ENCODE measurements at places on chromosomes 1 and 21.
A peak's percentile ranks its signal among the peaks of the same experiment; 100 is the strongest.

DNA sequence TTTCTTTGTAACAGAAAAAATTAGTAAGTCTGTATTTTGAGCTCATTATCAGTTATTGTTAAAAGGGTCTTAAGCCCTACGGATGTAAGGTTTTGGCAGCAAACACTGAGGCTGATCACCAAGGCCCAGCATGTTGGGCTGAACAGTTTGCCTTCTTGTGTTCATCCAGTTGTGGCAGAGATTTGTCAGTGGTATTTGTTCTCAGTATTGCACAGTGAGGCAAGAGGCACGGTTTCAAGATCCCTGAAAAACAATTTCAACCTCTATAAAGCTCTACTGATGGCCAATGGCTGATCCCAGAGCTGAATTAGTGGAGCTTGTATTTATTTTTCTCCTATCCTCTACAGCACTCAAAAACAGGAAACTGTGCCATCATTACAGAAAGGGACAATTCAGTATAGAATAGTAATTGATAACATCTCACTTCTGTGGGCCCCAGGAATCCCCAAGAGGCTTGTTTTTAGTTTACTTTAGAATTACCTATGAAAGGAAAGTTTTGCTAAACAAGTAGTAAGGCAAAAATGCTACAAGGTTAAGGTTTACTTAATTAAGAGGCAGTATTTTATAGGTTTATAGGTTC, 191.8 kb upstream of the RAB4A start:
- DNase-seq = no peak

DNA sequence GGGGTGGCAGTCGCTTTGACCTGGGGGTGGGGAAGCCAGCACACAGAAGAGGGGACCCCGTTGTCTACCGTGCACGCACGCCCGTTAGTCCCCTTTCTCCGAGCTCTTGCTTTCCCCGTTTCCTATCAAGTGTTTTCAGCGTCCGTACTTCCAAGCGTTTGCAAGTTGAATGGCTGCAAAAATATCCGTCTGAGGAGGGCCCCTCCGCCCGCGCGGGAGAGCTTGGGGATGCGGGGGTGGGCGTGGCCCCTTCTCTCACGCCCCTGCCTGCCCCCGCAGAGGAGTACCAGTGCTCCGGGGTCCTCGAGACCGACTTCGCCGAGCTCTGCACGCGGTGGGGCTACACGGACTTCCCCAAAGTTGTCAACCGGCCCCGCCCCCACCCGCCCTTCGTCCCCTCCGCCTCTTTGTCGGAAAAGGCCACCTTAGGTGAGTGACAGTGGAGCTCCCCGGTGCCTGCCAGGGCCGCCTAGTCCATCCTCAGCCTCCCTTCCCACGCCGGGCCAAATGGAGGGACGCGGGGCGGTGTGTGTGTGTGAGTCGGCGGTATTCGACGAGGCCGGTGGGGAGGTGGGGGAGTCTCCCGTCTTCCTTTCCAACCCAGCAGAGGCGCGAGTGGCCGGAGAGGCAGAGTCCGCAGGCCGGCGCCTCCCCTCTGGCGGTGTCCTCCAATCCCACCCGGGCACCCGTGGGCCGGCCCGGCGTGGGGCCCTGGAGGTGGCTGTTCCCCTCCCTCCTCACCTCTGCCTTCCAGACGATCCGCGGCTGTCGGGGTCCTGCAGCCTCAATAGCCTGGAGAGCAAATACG, 3.4 kb downstream of the LRRC71 start:
- no peak for DNase-seq

- DNase-seq = no peak
Observed at GRCh38 chr1:44801491-44802305, 1.5 kb downstream of the PLK3 start.

DNA sequence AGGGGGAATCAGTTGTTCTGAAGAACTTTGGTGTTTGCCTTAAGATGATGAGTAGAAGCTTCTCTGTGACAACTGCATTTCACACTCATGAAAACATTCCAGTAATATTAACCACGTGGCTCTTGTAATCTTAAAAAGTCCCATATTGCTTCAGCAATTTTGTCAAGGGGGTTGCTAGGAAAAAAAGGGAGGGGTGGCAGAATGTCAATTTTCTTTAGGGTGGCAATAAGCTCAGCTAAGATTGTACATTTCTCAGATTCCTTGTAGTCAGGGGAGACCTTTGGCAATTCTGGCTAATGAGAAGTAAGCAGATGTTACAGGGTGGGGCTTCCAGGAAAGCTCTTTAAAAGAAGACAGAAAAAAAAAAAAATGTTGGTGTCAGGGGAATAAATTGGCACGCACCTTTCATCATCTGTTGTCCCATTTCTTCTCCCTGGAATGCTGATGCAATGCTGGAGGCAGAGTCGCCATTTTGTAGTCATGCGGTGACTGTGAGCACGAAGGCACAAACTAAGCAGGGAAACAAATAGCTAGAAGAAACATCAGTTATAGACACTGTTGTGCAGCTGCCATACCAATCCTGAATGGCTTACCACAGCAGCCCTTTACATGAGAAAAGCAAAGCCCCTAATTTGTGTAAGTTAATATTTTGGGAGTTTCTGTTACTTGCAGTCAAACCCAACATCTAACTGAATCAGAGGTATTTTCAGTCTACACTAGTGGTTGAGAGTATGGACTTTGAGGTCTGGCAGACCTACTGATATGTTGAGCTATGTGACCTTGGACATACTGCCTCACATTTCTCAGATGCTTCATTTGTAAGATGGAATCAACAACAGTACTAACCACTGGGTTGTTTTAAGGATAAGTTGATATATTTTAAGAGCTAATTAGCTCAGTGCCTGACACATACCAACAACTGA, 56.1 kb upstream of the MRPS6 start:
- no peak for DNase-seq

DNA sequence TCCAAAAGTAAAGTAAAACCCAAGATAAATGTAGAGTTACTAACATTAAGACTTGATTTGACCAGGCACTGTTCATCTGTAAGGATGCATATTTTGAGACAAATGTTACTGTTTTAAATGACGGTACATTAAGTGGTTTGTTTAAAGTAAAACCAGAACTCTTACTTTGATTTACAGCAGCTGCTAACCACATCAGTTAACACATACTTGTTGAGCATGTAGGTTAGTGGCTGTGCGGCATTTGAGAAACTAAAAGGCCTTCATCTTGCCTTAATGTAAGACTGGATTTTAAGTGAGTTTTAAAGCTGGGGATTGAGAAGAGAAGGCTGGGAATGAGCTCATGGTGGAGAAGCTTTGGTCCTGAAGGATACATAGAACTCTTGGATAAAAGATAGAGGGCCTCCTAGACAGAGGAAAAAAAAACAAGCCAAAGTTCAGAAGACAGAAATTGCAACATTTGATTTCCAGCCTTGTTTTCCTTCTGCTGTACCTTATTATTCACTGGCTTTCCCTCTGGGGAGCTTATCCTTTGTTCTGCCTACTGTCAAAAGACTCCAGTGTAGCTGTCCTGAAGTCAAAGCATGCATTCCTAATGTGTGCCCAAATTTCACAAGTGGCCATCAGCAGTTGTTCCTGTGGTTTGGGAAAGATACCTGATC, 66.6 kb downstream of the MTR start:
- no peak for DNase-seq

DNA sequence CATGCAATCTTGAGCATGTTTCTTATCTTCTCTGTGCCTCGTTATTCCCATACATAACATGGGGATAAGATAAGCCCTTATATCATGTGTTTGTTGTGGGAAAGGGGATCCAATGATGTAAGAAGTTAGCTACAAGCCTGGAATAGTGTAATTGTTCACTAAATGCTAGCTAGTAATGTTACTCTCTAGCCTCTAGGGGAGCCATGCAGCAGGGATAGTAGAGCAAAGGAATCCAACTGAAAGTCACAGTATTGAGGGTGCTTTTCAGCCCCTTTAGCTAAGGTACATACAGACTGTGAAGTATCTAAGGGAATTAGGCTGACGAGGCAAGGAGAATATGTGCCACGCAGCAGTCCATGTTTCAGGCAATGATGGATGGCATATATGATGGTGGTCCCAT, 46.9 kb downstream of the IL23R start:
- no peak for DNase-seq

GRCh38 chr1:165371588-165372225, 15.2 kb upstream of the LMX1A start:
- DNase-seq = no peak

DNA sequence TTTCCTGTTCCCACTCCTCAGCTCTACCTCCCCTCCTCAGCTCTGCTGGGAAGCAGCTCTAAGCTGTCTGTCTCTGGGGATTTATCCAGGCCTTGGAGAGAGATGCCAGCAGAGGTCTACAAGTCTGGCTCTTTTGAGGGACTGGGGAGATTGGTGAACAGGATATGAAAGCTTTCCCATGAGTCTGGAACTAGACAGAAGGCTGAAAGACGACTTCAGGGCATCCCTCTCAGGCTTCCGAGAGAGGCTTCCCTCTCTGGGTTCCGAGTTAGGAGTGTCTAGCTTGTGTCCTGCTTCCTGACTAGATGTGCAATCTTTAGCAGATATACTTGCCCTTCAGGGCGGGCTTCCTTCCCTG, 733 bp downstream of the TMEM35B start:
- DNase-seq = no peak

DNA sequence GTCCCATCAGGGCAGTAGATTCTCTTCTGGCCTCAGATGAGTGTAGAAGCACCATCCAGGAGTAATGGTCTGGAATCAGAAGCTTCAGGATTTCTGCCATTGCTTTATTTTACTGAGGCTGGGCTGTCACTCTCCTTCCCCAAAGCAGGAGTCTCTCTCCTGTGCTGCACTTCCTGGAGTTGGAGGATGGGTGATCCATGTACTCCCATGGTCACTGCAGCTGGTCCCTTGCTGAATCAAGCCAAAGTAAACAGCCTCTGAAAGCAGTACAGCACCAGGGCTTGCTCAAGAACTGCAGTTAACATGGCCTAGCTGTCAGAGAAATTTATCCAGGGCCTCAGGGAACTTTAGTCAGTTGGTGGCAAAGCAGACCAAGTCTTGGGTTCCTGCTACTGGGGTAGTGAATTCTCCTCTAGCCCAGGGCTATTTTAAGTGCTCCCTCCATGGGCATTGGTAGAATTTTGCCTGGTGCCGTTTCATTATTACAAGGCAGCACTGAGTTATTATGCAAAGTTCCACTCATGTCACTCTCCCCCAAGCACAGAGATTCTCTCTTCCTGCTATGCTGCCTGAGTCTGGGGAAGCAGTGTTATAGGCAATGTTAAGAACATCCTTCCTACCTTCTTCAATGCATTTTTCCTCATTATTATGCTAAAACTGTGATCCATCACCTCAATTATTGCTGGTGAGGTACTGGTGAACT, 29.5 kb downstream of the DRAM2 start:
- DNase-seq = no peak

DNA sequence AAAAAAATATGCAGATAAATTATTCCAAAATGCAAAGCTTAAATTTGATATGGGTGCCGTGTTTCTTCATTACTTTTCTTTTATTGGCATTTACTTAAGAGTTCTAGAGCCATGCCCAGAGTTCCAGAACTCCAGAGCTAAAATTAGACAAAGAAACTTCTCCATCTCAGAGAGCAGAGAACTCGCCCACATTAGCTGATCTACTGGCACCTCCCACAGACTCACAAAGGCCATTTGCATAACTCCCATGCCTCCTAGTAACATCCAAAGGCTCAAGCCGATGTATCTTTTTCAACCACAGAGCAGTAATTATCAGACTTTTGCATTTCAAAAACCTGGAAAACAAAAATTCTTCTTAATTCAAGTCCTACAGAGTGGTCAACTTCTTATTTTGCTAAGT, 323.8 kb upstream of the ST6GALNAC5 start:
- DNase-seq = no peak

- DNase-seq = no peak
Observed at GRCh38 chr21:35172231-35172630, 123.1 kb upstream of the RUNX1 start.

DNA sequence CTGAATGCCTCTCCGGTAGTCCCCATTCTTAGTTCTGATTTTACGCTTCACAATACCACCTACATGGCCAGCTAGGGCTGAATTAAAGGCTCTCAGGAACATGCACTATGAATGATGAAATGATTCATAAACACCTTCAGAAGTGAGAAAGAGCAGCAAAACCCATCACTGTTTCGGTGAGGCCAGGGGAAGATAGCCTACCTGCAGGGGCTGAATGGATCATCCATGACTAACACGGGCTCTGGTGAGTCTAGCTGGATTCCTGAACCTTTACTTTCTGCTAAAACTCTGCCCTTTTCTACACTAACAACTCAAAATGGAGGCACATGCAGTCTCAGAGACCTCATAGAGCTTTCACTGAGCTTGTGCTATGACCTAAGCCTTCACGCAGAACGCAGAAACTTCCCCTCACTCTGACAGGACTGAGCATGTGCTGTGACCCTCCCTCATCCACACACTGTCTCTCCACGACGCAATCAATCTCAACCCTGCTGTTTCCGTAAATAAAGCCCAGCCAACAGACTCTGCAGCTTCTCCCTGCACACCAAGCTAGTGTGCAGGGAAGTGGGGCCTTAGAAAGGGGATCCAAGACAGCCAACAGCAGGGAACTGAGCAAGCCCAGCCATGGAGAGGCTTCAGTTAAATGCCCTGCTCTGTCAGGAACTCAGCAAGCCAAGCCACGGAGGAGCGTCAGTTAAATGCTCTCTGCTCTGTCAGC, 207.8 kb downstream of the SLC45A1 start:
- DNase-seq = peak; percentile 93

GRCh38 chr1:19412654-19413053, 72.7 kb downstream of the CAPZB start:
- DNase-seq = no peak

GRCh38 chr1:153769221-153769620, 6.0 kb upstream of the SLC27A3 start:
- no peak for DNase-seq

DNA sequence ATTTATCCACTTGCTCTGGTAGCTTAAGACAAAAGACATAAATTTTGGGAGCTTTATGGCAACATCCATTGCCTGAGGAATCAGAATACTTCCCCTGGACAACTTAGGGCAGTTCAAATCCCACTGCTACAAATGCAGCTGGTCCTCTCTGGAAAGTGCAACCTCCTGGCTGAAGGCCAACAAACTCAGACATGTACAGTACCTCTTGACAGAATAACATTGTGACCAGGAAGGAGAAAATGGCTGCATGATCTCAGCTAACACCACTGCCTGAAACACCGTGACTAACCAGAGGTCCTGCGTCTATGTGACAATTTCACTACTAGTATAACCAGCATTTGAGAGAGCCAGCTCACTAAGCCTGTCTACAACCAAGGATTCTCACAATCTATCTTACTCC, 218.9 kb downstream of the CRB1 start:
- no peak for DNase-seq

GRCh38 chr1:168390271-168390670, 109.6 kb downstream of the TBX19 start:
- DNase-seq = no peak

GRCh38 chr1:5271264-5271663, 616.9 kb downstream of the AJAP1 start:
- DNase-seq = no peak

- DNase-seq = no peak
Observed at GRCh38 chr1:20891091-20891490, 104.0 kb upstream of the HP1BP3 start.

GRCh38 chr1:44812822-44813543, 4.7 kb downstream of the BTBD19 start:
- no peak for DNase-seq
